Right renal pelvis (tissue), 4 donors: ENCODE measurements at places on chromosomes 13 and 19. TPM values are rescaled to one million over a fixed set of nuclear protein-coding genes. Genes with fewer than 3 reads are reported as not detected.

ZNF737 gene
- 39.0 TPM for polyA plus RNA-seq

ZNF229 gene
- polyA plus RNA-seq = 13.2 TPM

KLK15 gene
- 0.11 TPM for polyA plus RNA-seq

OR7D2 gene
- 0.08 TPM for polyA plus RNA-seq

PGLYRP2 gene
- polyA plus RNA-seq = 0.10 TPM

ZNF420 gene
- 24.9 TPM for polyA plus RNA-seq

CCNA1 gene
- polyA plus RNA-seq = 0.91 TPM

NLRP9 gene
- not detected for polyA plus RNA-seq

NFILZ gene
- polyA plus RNA-seq = not detected

ZIC2 gene
- polyA plus RNA-seq = not detected

PSG11 gene
- not detected for polyA plus RNA-seq

ZNF90 gene
- 13.3 TPM for polyA plus RNA-seq

CD70 gene
- polyA plus RNA-seq = 0.18 TPM

TMEM238 gene
- 0.22 TPM for polyA plus RNA-seq

DNA sequence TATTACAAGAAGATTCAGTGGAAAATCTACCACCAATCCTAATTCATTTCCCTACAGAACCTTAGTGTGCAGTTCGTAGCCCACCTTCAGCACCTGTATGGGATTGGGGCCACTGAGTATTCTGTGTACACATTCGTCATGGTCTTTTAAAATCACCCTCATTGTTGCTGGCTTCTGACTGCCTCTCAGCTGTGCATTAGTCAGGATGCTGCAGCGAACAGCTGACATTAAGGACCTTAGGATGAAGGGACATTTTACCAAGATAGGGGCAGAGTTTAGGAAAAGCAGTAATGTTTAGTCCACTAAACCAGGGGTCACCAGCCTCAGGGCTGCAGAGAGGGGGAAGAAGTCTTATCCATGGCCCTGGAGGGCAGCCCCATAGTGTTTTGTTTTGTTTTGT lies 176.5 kb downstream of the COL4A1 start:
- no peak for DNase-seq

DNA sequence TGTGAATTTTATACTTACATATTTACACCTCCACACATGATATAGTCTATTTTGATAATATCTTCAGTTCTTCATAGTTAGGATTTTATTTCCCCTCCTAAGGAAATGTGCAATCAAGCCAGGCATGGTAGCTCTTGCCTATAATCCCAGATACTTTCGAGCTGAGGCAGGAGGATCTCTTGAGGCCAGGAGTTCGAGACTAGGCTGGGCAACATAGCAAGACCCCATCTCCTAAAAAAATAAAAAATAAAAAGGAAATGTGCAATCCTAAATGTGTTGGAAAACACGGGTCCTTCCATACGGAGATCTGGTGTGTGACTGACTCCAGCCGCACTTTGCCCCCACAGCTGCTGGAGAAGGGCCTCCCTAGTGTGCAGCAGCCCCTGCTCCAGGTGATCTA lies 71.5 kb downstream of the ZAR1L start:
- DNase-seq = no peak

DNA sequence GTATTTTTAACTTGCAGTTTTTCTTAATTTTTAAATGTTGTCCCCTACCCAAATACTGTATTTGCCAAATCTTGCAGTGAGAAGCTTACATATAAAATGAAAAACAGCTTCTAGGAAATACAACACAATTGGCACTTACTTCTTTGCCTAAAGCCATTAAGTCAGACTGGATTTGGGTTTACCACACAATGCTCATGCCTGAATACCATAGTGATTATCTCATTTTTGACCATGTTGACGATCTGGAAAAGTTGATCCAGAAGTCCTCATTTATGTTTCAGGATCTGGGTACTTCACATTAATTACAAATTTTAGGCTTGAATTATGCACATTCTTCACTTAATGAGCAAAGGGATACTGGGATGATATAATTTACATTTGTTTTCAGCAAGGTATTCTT lies 2.4 kb downstream of the RNF6 start:
- DNase-seq = no peak

DNA sequence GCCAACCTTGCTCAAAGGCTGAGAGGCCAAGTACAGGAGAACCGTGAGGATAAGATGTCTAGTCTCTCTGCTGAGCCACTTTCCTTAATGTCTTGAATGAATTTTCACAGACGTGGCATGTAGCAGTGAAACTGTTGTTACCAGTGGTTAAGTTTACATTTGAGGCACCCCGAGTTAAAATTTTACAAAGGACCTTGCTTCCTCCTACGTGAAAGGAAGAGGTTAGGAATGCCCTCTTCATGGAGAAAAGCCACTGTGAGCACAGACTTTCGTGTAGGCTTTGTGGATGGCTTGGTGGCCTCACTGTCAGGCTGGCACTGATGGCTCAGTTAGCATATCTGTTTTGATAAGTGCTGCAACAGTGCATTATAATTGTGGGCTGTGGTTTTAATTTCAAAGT lies 2.7 kb downstream of the GJB2 start:
- no peak for DNase-seq

DNA sequence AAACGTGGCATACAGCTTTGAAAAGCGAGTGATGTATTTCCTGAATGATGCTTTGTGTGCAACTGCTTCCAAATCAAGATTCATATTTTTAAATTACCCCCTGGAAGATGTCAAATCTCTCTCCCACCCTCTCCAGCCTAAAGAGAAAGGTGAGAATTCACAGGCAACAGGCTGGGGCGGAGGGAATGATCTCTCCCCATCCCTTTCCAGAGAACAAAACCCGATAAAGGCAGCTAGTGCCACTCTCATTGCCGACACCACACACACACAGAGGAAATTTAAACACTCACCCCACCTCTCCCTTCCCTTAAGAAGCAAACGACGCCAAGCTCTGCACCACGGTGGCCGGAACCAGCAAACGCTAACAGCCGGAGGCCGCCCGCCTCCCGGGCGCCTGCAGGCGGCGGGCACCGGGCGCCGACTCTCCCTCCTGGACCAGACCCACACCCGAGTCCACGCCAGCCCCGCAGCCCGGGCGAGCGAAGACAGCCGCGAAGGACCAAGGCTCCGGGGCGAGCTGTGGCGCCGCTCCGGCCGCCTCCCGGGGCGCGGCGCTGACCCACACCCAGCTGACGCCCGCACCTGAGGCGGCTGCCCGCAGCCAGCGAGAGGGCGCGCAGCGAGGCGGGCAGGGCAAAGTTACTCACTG lies 477 bp downstream of the LNX2 start:
- DNase-seq = no peak

GRCh38 chr13:75800545-75800944 lies 164.4 kb downstream of the LMO7 start:
- no peak for DNase-seq

GRCh38 chr19:33878910-33879810 lies 82.5 kb downstream of the KCTD15 start:
- no peak for DNase-seq

- DNase-seq = no peak
Observed at GRCh38 chr13:113802090-113802531, 43.1 kb downstream of the TMEM255B start.

GRCh38 chr19:18109733-18110608 lies 12.4 kb downstream of the MAST3 start:
- no peak for DNase-seq

GRCh38 chr19:13404236-13404635 lies 102.0 kb downstream of the CACNA1A start:
- no peak for DNase-seq

GRCh38 chr19:23415034-23415433 lies 19.8 kb upstream of the ZNF91 start:
- no peak for DNase-seq

- no peak for DNase-seq
Observed at GRCh38 chr19:55483706-55484592, 1.0 kb upstream of the NAT14 start.

GRCh38 chr13:33185853-33186252 lies 99.7 kb downstream of the STARD13 start:
- no peak for DNase-seq

GRCh38 chr19:296476-297225 lies 5.4 kb upstream of the PLPP2 start:
- no peak for DNase-seq

- no peak for DNase-seq
Observed at GRCh38 chr19:45179072-45179891, 698 bp downstream of the BLOC1S3 start.

DNA sequence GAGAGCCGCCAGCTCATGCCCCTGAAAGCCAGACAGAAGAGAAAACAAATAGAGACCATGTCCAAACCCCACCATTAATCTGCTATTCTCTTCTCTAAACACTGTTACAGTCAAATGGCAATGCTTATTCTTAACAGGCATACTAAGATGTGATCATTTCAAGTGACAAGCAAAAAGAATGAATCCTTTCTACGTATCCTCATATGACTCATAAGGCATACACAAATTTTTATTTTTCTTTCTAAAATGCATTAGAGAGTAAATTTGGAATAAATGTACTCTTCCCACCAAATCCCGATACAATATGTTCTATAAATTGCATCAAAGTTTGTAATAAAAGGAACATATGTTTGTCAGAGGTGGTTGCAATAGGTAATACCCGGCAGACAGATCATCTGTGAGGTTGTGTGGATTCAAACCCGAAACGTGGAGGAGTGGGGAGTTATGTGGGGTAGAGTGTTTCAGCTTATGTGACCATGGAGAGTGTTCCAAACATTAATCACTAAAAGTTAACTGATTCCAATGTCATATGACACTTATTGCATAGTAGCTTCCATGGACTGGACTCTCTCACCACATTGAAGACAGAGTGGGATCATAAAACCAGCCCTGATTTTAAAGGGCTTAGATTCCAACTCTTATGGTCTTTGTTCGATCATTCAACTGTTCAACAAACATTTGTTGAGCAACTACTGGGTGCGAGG lies 213.1 kb downstream of the DCLK1 start:
- no peak for DNase-seq

GRCh38 chr13:48391257-48391656 lies 21.7 kb downstream of the LPAR6 start:
- no peak for DNase-seq

GRCh38 chr13:94678845-94679244 lies 33.5 kb downstream of the SOX21 start:
- DNase-seq = no peak
